8988T (cell line): ENCODE measurements at places on chromosomes 1 and 21.

DNA sequence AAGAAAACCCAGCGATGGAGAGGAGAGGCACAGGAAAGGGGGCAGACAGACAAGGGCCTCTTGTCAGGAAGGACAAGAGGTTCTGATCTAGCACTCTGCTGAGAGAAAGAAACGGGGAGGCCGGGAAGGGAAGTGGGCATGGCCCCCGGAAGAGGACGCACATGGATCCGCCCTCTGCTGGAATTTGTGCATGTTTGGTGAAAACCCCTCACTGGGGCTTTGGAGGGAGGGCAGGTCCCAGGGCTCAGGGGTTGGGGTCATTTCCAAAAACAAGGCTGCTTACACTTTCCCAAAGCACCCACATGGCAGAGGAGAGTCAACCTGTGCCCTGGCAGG lies 32.4 kb upstream of the ECE1 start:
- no peak for DNase-seq

- no peak for DNase-seq
Measured at GRCh38 chr1:185267701-185268100, 49.3 kb downstream of the IVNS1ABP start.

DNA sequence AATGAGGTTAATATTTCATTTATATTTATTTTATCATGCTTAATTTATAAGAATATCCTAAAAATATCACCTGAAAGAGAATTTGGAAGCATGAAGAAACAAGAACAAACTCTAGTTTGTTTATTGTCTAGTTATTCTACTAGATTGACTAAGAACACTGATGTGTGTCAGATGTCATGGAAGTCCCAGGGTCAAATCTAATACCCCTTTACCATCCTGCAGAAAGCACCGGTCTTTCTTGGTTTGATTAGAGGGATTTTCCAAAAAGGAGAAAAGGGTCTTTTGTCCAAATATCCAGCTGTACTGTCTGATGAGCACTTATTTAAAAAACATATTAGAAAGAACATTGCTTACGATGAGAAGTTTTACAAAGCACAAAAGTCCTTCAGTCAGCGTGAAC lies 20.7 kb upstream of the CR2 start:
- DNase-seq = no peak

DNA sequence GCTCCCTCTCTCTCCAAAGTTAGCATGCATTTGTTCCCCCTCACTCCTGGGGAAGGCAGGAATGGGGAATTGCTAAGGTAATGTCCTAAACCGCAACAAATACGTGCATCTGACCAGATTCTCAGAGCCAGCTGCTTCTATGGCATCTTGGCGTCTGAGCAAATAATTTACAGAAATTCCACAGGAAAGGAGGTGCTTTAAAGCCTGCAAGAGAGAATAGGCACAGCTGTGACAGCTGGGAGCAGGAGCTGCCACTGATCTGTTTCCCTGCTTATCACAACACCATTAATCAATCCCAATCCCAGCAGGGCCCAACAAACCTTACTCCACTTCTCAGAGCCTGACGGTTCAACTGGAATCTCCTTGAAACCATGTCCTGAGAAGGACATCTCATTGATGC lies 83.5 kb upstream of the ZNF281 start:
- DNase-seq = no peak

DNA sequence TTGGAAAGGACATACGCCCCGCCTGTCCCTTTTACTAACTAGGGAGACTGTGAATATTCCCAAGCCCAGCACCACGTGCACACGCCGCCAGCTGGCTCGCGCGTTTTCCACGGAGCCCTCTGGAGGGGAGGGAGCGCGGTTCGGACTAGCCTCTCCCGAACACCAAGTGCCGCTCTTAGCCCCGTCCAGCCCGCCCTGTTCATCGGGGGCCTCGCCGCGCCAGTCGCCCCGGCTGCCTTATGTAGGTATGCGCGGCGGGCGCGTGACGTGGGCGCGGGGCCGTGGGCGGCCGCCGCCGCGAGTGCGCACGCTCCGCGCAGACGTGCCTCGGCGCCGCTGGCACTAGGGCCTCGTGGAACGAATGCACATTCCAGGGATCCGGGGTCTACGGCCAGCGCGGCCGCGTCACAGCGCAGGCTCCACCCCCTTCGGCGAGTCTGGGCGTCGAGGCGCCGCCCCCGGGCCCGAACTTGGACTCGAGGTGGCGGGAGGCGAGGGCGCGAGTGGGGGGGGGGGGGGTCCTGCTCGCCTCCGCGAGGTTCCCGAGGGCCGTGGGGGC lies 767 bp upstream of the IRF2BP2 start:
- DNase-seq = peak; percentile 95

- no peak for DNase-seq
Measured at GRCh38 chr1:42381280-42381673, 685 bp downstream of the RIMKLA start.

GRCh38 chr1:65386439-65386838 lies 34.0 kb upstream of the LEPR start:
- no peak for DNase-seq

GRCh38 chr1:169107603-169108208 lies 1.2 kb downstream of the ATP1B1 start:
- DNase-seq = no peak

DNA sequence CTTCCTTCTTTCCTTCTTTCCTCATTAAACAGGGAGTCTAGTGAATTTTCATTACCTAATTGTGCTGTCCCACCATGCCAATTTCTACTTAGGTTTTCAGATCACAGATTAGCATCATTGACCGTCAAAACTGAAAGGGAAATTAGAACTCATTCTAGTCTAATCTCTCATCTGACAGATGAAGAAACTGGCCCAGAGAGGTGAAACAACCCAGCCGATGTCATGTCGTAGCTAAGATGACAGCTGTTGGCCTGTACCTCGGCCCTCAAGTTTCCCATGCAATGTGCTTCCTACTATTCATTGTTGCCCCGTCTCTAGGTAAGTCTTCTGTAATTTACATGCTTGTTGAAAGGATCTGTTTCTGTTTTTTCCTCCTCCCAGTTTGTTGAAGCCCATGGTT lies 128.2 kb upstream of the KIAA0040 start:
- no peak for DNase-seq

- no peak for DNase-seq
Measured at GRCh38 chr21:41876396-41876795, 2.7 kb downstream of the PRDM15 start.

DNA sequence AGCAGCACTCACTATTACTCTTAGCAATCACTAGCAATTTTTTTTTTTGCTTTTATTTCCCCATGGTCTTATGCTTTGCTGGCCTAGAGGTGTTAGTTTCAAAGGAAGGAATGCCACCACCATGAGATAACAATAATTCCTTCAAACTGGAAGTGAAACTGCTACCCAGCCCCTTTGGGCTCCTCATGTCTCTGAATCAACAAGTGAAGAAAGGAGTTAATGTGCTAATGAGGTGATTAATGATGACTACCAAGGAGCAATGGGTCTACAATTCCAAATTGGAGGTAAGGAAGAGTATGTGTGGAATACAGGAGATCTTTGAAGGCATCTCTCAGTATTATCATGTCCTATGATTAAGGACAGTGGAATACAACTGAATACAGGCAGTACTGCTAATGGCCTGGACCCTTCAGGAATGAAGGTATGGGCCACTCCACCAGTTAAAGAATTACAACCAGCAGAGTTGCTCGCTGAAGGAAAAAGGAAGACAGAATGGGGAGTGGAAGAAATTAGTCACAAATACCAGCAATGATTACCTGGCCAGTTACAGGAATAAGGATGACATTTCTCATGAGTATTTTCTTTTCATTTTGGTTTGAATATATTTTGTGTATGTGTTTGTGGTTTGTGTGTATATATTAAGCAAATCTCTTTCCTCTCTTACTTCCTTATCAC lies 652.9 kb downstream of the ADGRL2 start:
- no peak for DNase-seq

DNA sequence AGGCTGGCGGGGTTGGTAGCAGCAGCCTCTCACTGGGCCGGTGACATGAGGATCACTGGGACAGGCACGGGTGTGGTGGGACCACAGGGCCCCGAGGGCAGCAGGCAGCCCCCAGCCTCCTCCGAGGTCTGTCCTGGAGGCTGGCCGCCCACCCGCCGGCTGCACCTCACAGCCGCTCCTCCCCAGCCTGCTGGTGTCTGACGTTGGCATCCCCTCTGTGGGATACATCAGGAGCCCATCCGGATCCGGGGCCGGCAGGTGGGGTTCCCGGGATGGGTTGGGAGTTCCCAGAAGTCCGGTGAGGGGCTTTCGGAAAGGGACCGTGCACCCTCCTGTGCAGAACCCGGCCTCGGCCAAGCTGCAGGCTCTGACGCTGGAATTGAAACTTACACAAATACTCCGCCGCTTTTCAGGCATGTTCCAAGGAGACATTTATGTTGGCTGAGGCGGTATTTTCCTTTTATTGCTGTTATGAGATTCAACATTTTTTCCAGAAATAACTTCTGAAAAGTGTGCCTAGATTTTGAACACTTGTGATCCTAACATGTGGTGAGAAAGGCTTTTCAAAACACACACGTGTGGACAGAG lies 142.1 kb upstream of the ARHGEF16 start:
- no peak for DNase-seq

GRCh38 chr1:43509007-43509739 lies 21.5 kb upstream of the PTPRF start:
- no peak for DNase-seq

GRCh38 chr1:89546082-89546889 lies 21.7 kb downstream of the LRRC8B start:
- no peak for DNase-seq

DNA sequence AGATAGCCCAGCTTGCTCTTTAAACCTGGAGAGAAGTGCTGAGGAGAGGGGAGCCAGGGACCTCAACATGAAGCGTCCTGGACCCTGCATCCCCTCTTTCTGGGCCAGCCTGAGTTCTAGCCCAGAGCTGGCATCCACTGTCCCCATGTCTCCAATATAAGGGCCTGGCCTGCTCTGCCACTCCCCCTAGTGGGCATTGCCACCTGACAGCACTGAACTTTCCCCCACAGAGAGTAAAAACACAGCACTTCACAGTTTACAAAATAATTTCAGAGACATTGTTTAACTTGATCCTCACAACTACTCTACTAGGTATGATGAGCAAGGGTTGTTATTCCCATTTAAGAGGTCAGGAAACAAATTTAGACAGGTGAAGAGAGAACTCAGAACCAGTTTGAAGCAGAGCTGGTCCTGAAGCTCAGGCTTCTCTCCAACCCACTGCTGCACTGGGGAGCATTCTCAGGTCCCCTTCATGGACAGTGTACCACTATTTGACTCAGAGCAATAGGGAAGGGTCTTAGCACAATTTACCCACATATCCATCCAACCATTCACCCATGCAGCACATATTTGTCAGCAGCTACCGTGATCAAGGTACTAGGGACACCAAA lies 151.2 kb downstream of the DMRTA2 start:
- DNase-seq = no peak

GRCh38 chr1:47561523-47562007 lies 123.7 kb downstream of the FOXD2 start:
- no peak for DNase-seq

DNA sequence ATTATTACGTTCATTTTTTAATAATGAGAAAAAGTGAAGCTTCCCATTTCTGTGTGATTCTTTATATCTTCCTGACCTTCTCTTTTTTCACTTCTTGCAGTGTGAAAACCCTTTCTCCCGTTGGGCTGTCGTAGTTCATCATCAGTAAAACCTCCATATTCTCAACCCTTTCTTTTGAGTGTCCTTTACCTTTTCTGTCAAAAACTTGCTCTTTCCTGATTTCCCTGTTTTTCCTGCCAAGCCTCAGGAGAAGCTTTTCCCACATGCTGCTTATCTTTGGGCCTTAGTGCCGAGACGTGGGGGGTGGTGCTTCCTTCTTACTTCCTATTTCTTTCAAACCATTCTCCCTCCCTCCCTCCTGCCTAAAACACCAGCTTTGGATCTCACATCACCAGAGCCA lies 46.1 kb downstream of the UCK2 start:
- DNase-seq = no peak

GRCh38 chr1:58497499-58497898 lies 49.0 kb downstream of the OMA1 start:
- DNase-seq = no peak

GRCh38 chr1:199124351-199124750 lies 485.5 kb downstream of the PTPRC start:
- no peak for DNase-seq

- no peak for DNase-seq
Measured at GRCh38 chr1:40711465-40712404, 20.2 kb downstream of the NFYC start.

GRCh38 chr1:53658489-53659230 lies 80.3 kb downstream of the GLIS1 start:
- DNase-seq = no peak

- no peak for DNase-seq
Measured at GRCh38 chr1:64892576-64893573, 73.5 kb downstream of the JAK1 start.

DNA sequence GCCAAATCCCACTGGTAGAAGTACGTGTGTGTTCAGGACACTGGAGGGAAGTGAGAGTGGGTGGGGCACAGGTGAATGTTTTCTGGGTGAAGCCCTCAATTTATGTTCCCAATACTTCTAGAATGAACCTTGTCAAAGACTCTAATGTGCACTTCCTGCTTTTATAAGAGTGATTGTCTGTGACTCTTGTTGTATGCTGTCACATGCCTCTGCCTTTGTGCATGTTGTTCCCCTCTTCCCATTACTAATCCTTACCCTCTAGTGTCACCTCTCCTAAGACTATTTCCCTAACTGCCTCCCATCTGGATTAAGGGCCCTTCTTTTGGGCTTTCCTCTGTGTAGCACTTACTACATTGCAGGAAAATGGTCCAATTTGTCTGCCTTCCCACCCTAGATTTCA lies 2.5 kb upstream of the LINGO4 start:
- no peak for DNase-seq

DNA sequence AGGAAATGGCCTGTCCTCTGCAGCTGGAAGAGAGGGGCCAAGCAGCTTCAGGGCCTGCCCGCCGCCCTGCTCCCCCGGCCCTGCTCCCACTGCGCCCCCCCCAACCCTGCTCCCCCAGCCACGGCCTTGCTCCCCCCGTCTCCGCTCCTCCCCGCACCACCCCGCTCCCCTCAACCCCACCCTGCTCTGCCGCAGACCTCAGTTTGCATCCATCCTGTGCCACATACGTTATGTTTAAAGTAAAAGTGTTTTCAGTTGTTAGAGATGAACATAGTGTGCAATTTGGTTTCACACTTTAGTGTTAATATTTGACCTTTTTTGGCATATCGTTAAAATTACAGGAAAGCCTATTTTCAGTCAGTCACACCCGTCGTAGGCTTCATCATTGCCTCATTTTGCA lies 34.1 kb upstream of the DIP2A start:
- no peak for DNase-seq

GRCh38 chr21:39153373-39153772 lies 29.9 kb downstream of the PSMG1 start:
- no peak for DNase-seq

DNA sequence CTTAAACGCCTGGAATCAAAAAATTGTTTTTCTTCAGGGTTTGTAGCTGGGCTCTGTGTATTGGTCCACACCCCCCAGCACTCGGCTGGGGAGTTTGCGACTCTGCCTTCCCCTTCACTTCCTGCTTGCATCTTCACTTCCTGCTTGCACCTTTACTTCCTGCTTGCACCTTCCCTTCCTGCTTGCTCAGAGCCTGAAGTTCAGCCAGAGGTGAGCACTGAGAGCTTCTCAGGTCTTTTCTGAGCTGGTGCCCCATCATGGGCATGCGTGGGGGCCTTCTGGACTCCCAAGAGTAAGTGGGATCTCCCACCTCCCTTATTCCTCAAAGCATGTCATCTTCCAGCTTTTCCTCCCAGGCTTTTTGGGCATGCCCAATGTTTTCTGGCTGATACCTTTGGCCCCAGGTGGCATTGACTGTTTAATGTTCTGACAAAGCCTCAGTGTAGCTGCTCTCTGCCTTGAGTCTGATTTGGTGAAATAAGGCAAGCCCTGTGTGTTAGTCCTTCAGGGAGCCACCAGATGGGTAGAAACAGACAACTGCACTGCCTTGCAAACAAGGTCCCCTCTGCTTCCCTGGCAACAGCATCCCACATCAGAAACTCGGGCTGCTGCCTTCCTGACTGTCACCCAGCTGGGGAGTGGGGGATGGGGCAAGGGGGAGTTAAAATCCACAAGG lies 3.5 kb downstream of the KRTAP10-2 start:
- no peak for DNase-seq
